ENCODE measurements at places on chromosomes 3 and 15.

- DNase-seq: no peak
Measured at GRCh38 chr3:29465836-29466235, 185.0 kb downstream of the RBMS3 start.

DNA sequence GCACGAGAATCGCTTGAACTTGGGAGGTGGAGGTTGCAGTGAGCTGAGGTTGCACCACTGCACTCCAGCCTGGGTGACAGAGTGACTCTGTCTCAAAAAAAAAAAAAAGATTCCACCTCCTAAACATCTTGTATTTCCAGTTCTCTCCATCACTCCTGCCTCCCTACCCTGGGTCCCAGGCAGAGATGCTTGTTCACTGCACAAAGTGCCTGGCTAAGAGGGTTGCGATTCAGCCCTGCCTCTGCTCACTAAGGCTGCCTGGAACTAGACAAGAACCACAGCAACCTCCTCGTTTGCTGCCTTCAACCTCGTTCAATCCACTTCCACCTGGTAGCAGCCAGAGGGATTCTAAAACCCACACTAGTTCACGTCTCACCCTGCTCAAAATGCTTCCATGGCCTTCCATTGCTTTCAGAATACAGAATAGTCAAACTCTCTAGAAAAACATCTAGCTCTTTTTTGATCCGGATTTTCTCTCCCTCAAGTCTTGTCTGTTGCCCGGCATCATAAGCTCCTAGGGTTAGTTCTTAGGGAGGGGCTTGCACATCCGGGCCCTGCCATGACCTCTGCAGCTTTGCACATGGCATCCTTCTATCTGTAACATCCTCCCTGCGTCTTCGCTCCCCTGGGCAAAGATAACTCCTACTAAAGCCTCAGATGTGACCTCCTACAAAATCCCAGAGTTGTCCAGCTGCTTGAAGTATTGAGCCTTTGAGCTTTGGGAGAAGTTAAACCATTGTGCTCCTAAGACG lies 1.0 kb upstream of the MCM2 start:
- DNase-seq: peak; percentile 31

DNA sequence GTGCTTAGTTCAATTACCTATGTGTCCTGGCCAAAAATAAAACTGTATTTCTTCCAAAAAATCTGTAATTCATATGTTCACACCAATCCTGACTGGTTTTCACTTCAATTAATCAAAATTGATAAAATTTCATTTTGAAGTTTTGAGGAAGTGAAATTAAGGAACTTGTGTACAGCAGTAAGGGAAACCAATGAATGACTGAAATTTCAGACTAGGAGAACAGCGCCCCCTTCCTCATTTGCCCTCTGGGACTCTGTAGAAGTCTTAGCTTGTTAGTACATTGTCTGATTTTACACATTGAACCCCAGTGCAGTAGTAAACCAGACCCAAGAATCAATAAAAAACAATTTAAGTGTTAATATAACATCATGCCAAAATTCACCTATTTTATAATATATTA lies 495.3 kb upstream of the AGTR1 start:
- no peak for DNase-seq

- DNase-seq: no peak
Measured at GRCh38 chr3:69823743-69824142, 84.5 kb downstream of the MITF start.

DNA sequence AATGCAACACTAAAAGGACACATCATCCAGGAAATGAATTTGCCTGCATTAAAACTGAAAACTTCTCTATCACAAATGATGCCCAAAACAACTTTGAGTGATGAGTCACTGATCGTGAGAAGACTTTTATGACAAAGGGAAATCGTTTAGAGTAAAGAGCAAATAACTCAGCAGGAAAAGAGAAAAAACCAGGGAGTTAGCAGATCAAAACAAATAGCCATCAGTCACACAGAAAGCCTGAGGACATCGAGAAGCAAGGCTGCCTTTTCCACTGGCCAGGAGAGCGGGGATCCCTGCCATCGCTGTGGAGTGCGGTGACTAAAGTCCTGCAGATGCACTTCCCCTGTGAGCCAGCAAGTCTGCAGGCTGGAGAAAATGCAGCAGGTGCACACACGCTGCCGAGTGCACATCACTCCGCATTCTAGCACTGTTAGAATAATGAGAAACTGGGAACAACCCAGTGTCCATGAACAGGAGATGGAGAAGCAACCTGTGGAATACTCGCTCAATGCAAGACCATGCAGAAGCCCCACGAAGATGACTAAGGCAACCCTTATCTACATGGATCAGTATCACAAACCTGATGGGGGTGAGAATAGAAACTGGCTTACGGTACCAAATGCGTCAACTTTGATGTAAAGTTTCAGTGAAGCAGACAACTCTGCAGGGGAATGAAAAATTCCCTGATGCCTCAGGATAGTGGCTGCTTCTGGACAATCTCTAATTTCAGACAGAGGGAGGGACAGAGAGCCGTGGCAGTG lies 86.4 kb downstream of the NSMCE3 start:
- no peak for DNase-seq

GRCh38 chr3:64673159-64673715 lies 14.6 kb downstream of the ADAMTS9 start:
- no peak for DNase-seq

DNA sequence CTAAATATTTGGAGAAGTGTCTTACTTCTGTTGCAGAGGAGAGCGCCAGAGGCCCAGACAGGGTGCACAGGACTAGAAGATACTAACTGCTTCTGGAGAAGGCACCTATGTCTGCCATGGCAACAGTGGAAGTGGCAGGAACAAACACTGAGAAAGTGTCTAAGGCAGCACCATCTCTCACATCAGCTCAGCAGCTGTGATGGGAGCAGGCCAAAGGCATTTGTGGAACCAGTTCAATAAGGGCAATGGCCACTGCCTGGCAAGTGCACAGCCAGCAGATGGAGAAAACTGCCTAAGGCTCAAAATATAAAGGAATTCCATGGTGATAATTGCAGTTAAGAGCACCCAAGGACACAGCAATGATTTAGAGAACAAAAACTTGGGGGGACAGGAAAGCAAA lies 563.0 kb upstream of the CCDC54 start:
- DNase-seq: no peak

GRCh38 chr3:139797724-139798343 lies 120.1 kb upstream of the NMNAT3 start:
- no peak for DNase-seq

GRCh38 chr3:23649448-23649847 lies 156.3 kb upstream of the UBE2E1 start:
- no peak for DNase-seq

- DNase-seq: no peak
Measured at GRCh38 chr15:101675015-101675414, 22.8 kb upstream of the TM2D3 start.

- DNase-seq: no peak
Measured at GRCh38 chr3:57699591-57699990, 6.7 kb upstream of the DENND6A start.

- no peak for DNase-seq
Measured at GRCh38 chr15:50687302-50687902, 805 bp upstream of the TRPM7 start.

DNA sequence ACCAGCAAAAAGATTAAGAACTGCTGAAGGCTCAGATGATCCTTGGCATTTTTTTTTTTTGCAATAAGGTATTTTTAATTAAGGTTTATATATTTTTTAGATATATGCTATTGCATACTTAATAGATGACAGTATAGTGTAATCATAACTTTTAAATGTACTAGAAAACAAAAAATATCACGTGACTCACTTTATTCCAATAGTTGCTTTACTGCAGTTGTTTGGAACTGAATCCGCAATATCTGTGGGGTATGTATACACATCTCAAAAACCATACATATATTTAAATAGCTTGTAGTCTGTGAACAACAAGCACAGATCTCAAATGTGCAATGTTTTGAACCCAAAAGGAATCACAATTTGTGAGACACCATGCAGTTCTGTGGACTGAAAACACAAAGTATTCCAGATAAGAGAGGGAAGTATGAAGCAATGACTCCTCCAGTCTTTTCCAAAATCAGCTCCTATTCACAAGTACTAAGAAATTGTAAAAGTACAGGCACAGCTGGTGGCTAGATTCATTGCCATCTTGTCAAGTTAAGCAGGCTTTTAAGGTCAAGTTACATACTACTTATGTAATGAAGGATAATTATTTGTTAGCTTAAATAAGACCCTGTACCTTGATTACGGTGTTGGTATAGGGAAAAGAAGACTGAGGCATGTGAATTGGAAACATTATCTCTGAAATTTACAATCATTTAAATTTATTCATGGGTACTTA lies 331.1 kb downstream of the TBC1D5 start:
- no peak for DNase-seq
